ENCODE measurements at places on chromosomes 7 and 10. TPM values are rescaled to one million over a fixed set of nuclear protein-coding genes. Genes with fewer than 3 reads are reported as not detected.
A peak's percentile ranks its signal among the peaks of the same experiment; 100 is the strongest.

- peak; percentile 35 for ATAC-seq
Measured at GRCh38 chr7:156823435-156823834, 69.5 kb downstream of the LMBR1 start.

- peak; percentile 86 for ATAC-seq
Measured at GRCh38 chr10:25934621-25935139, 651 bp downstream of the MYO3A start.

DNA sequence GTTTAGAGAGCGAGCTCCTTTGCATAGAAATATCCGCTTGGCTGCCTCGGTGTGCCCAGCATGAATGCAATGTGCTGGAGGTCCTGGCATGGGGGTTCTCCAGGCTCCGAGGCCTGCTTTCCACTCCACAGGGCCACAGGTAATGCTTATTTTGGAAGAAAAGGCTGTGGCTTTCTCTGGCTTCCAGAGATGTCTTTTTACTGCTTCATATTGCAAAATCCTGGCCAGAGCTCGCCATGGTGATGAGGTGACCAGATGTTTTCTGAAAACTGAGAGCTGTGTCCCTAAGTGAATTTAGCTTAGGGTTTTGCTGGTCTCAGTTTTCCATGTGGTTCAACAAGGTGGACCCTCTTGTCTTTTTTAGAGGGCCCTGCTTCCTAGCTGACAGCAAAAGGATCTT, 65.2 kb downstream of the BMPER start:
- no peak for ATAC-seq

DNA sequence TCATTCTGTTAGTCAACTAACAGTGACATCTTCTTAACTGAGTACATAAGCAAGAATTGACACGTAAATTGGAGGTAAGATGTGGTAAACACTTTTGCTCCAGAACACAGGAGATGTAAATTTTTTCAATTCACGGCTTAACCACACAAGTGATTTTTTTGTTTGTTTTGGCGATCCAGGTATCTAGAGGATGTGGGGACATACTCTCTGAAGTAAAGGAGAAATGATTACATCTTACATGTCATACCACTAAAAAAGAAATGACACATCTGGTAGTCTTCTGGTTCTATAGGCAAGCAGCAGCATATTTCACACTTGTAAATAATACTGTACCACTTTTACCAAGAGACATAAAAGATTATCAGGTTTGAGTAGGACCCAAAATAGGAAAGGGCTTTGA, 200.3 kb upstream of the ZWINT start:
- ATAC-seq: no peak

- ATAC-seq: peak; percentile 64
Measured at GRCh38 chr7:90119178-90119971, 34.9 kb upstream of the STEAP1 start.

DNA sequence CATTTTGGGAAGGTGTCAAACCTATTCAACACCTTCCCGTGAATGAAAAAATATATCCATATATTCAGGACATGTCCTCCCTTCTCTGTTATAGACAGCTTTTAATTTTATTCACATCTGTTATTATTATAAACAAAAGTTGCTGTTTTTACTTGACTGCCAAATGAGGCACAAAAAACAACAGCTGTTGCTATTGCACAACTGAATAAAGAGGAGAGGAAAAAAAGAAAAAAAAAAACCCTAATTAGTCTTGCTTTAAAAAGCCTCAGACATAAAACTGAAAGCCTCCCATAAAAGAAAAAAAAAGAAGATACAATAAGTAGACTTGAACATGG, 153.4 kb downstream of the BMPER start:
- ATAC-seq: peak; percentile 44

DNA sequence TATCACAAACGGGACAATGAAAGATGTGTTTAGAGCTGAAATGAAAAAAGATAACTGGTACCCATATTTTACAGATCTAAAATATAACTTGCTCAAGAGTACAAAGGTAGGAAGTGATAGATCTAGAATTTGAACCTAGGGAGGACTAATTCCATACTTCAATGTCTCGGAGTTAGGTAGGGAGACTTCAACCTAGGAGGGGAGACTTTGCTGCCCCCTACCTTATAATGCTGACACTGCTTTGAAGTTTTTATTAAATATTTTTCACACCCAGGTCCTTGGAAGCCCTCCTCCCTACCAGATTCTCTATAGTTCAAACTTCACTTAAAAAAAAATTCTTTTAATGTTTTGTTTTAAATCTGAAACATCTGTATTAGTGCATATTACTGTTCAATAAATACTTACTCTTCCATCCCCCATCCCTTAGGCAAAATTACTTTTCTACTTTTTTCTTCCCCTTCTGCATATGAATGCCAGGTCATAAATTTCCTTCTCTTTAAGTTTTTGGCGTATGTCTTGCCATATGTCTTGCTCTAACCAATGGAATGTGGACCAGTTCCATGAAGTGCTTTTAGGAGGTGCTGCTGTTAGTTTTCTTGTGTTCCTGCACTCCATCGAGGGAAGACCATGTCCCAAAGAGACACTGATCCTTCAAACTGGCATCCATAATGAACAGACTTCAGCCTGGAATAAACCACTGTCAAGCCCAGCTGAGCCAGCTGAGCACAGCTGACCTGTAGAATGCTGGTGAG, 57.8 kb downstream of the MICU1 start:
- no peak for ATAC-seq

DNA sequence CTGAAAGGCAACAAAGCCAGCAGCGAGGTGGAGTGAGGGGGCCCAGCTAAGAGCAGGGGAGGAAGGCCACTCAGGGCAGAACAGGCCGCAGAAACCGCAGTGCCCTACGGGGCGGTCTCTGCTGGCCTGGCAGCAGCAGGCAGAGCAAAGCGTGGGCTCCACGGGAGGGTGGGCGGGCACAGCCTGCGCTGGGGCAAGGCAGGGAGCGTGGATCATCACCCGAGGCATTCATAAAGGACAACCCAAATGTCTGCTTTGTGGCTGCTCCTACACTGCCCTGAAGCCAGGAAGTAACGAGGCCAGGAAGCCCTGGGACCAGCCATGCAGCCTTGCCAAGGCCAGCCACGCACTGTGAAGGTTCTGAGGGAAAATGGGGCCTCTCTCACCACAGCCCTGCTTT, 127.5 kb downstream of the MAD1L1 start:
- no peak for ATAC-seq

GRCh38 chr10:90977855-90978486, 57.1 kb upstream of the ANKRD1 start:
- no peak for ATAC-seq

HMX2 gene
- total RNA-seq: 0.19 TPM

NEUROD6 gene
- not detected for total RNA-seq

TCF7L2 gene
- 6.9 TPM for total RNA-seq

DRGX gene
- 0.26 TPM for total RNA-seq

UCN3 gene
- not detected for total RNA-seq

NEUROG3 gene
- total RNA-seq: 0.92 TPM

GPR15LG gene
- not detected for total RNA-seq

Measured in motor neuron (in vitro differentiated cells).